ENCODE measurements at places on chromosomes 6 and 20. TPM values are rescaled to one million over a fixed set of nuclear protein-coding genes. Genes with fewer than 3 reads are reported as not detected.

Gene AKAP12
- total RNA-seq, result 198 TPM

Gene PIGU
- 7.1 TPM for total RNA-seq

Gene AGER
- total RNA-seq, result 0.58 TPM

Gene CALHM5
- total RNA-seq, result 17.2 TPM

Gene TRPC4AP
- total RNA-seq, result 82.3 TPM

Gene MOXD1
- 135 TPM for total RNA-seq

Gene MEI4
- not detected for total RNA-seq

Gene TLDC2
- not detected for total RNA-seq

Gene TRIM31
- not detected for total RNA-seq

Gene DEFB124
- not detected for total RNA-seq

Gene SLC17A1
- not detected for total RNA-seq

Gene BPIFA1
- total RNA-seq, result not detected

Gene LY6G6C
- under 0.01 TPM for total RNA-seq

Gene PSORS1C1
- 0.19 TPM for total RNA-seq

Gene ADGRF5
- 43.1 TPM for total RNA-seq

Gene BAG2
- 17.2 TPM for total RNA-seq

Gene MRPS10
- total RNA-seq, result 42.6 TPM

Gene PPP2R5D
- total RNA-seq, result 47.4 TPM

Gene MLIP
- not detected for total RNA-seq

Gene PI3
- total RNA-seq, result not detected

Gene PSORS1C2
- total RNA-seq, result not detected

Gene BHLHE23
- total RNA-seq, result not detected

Gene RIMS1
- 17.1 TPM for total RNA-seq
